Neural crest cell (in vitro differentiated cells): ENCODE measurements at places on chromosomes 16 and 17. TPM values are rescaled to one million over a fixed set of nuclear protein-coding genes. Genes with fewer than 3 reads are reported as not detected.

The HIGD1B gene
- not detected in 2 replicates for total RNA-seq

The SULT1A2 gene
- total RNA-seq, result 0.23 TPM in 1 of 2 replicates, not detected in the other

The GFAP gene
- total RNA-seq, result not detected in 2 replicates

GRCh38 chr17:29607557-29608195 lies 14.7 kb downstream of the ANKRD13B start:
- DNase-seq, result no peak
- H3K27me3 ChIP-seq, result peaks cover 3% of the 10 kb centered on the region
- no peak overlapping the region for H3K4me3 ChIP-seq
- no peak overlapping the region for H3K27ac ChIP-seq

The CTRB1 gene
- total RNA-seq, result not detected in 2 replicates

The PIGW gene
- 20.8 and 20.9 TPM in 2 replicates for total RNA-seq

The LPO gene
- not detected in 2 replicates for total RNA-seq

The PIRT gene
- 0.07 and 0.09 TPM in 2 replicates for total RNA-seq

The NFE2L1 gene
- total RNA-seq, result 121 and 131 TPM in 2 replicates

DNA sequence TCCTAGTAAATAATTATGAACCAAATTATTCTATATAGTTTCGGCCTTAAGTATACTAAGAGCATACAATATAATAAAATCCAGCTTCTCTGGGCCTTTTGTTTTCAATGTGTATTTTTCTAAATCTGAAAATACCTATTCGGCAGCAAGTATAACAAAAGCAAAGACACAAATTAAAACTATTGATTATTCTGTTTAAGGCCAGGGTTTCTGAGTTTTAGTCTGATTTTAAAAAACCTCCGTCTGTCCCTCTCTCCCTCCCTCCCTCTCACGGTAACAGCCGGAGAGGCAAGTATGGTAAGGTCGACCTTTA lies 1.5 kb downstream of the TOB1 start:
- H3K27ac ChIP-seq, result peak overlapping the region; percentile 95
- peaks cover 56% of the 10 kb centered on the region for H3K4me1 ChIP-seq
- peak overlapping the region; percentile 99 for H3K4me3 ChIP-seq

DNA sequence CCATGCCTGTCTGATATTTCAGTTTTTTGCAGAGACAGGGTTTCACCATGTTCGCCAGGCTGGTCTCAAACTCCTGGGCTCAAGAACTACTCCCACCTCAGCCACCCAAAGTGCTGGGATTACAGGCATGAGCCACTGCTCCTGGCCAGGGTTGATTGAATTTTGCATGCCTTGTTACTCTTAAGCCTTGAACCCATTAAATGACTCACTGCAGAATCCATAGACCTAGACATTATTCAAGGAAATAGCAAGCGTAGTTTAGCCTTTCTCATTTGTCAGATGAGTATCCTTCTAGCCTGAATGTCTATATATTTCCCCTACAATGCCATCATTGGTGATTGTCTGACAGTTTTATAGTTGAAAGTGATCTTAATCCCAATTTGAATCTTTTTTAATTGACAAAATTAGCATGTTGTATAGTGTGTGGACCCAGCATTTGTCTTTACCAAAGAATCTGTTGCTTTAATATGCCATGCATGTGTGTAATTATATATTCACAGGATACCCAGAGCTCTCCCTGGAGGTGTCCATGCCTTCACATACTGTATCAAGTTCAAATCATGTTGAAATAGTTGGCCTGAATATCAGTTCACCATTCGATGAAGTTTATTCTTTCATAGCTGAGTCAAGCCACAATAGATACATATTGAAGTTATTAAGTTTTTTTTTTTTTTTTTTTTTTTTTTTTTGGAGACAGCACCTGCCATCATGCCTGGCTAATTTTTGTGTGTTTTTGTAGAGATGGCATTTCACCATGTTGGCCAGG lies 321.0 kb downstream of the CPPED1 start:
- no peak overlapping the region for H3K4me3 ChIP-seq
- H3K27me3 ChIP-seq, result no peaks in the 10 kb centered on the region
- no peaks in the 10 kb centered on the region for H3K4me1 ChIP-seq
- no peak overlapping the region for H3K27ac ChIP-seq

The CORO6 gene
- total RNA-seq, result 2.7 and 3.1 TPM in 2 replicates

GRCh38 chr17:62014526-62014925 lies 50.6 kb downstream of the MED13 start:
- no peak overlapping the region for H3K27ac ChIP-seq
- peaks cover 30% of the 10 kb centered on the region for H3K36me3 ChIP-seq
- no peak overlapping the region for H3K4me3 ChIP-seq
- DNase-seq, result no peak

DNA sequence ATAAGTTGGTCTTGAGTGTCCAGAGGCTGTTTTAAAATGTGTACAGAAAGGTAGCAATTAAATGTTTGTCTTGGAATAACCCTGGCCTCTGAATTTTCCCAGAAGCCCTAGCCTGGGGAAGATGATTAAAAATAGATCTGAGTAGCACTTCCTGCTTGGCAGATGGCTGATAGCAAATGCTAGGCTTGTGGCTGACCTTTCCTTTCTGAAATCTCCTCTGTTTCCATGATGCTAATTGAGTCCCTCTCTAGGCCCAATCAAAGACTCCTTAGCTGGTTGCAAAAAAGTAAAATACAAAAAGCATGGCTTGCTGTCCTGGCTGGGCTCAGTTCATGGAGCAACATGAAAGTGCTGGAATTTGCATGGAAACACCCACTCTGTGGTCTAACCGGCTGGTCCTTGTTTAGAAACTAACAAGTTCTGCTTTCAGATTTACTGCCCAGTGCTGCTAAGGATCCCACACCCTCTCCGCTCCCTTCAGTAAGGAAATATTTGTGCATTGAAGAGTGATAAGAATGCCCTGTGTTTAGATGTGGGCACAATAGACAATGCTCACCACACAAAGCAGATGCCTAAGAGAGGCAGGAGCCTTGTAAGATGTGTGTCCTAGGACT lies 40.8 kb downstream of the YPEL2 start:
- no peak for DNase-seq
- H3K27me3 ChIP-seq, result no peaks in the 10 kb centered on the region
- peak overlapping the region; percentile 87 for H3K27ac ChIP-seq
- H3K36me3 ChIP-seq, result no peaks in the 10 kb centered on the region

- H3K27me3 ChIP-seq, result no peaks in the 10 kb centered on the region
- H3K4me1 ChIP-seq, result peaks cover 19% of the 10 kb centered on the region
- no peak for DNase-seq
- no peak overlapping the region for H3K4me3 ChIP-seq
Measured at GRCh38 chr17:72900654-72900971, 191.9 kb downstream of the SLC39A11 start.

The METTL2A gene
- total RNA-seq, result 43.8 and 44.9 TPM in 2 replicates

DNA sequence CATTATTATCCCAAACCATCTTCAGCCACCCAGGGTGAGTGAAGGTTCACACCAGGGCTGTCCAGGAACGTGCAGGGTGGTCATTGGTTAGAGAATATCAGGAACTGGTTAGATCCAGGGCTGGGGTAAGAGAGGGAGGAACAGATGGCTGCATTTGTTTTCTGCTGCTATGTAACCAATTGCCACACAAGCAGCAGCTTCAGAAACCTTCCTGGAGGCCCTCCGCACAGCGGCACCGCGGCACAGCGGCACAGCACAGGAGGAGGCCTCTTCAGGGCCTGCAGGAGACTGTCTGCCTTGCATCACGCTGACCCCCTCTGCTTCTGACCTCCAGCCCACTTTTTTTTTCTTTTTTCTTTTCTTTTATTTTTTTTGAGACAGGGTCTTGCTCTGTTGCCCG lies 86.1 kb downstream of the KCNJ12 start:
- peaks cover 21% of the 10 kb centered on the region for H3K4me1 ChIP-seq
- no peak for DNase-seq
- H3K4me3 ChIP-seq, result no peak overlapping the region
- H3K27me3 ChIP-seq, result peaks cover 60% of the 10 kb centered on the region
- no peaks in the 10 kb centered on the region for H3K36me3 ChIP-seq

The SLFN11 gene
- total RNA-seq, result 17.6 and 20.2 TPM in 2 replicates

The MEFV gene
- total RNA-seq, result not detected in 2 replicates

The IRX5 gene
- total RNA-seq, result 12.7 and 14.9 TPM in 2 replicates

DNA sequence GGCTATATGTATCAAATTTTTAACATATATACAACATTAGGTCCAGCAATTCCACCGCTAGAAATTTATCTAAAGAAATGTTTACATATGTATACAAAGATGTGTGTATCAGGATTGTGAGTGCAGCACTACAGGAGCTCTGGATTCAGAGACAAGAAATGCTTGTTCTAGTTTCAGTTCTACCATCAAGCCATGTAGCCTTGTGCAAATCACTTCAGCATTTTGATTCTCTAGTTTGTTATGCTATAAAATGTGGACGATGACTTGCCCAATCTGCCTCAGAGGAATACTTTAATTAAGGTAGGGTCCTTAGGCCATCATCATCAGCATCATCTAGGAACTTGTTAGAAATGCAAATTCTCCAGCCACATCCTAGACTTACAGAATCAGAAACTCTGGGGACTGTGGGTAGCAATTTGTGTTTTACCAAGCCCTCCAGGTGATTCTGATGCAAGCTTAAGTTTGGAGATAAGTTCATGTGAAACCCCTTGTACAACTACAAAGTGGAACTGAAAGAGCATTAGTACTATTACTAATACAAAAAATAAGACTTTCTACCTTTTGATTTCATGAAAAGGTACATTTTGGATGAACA lies 131.2 kb upstream of the CORO6 start:
- DNase-seq, result no peak
- no peaks in the 10 kb centered on the region for H3K27me3 ChIP-seq
- H3K27ac ChIP-seq, result no peak overlapping the region
- H3K4me3 ChIP-seq, result no peak overlapping the region

The ZNF385C gene
- 1.3 and 1.7 TPM in 2 replicates for total RNA-seq

DNA sequence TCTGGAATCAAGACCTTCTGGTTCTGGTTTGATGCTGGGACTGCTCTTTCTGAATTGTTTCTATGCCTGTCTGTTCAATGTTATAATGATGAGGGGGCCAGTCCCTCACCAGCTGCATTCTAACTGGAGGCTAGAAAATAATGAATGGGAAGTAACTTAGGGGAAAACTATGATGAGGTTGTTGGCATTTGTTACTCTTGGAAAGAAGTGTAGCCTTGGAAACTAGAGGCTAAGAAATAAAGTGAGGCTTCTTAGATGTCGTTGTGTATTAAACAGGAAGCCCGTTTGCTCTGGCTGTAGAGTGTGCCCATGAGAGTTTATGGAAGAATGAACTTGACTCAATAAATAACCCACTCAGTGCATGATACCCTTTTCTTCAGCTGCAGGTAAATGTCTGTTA lies 140.8 kb downstream of the PRKCA start:
- H3K27ac ChIP-seq, result peak overlapping the region; percentile 2
- no peak for DNase-seq
- H3K4me1 ChIP-seq, result no peaks in the 10 kb centered on the region
- H3K36me3 ChIP-seq, result no peaks in the 10 kb centered on the region
- no peaks in the 10 kb centered on the region for H3K27me3 ChIP-seq

DNA sequence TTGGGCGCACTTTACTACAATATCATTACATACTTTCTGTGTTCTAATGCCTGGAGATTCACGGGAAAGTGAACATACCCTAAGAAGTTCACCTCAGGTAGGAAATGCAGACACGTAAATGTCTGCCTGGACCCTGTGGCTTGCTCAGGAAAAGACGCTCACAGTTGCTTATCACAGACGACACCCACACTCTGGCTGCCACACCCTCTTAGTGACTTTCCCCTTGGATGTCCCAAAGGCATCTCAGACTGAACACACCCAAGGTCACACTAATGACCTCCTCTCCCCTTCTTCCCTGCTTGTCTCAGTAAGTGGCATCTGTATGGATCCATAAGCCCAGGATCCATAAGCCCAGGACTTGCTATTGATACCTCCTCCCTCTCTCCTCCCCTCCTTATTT lies 32.6 kb downstream of the CDRT15 start:
- no peak overlapping the region for H3K4me3 ChIP-seq
- peaks cover 8% of the 10 kb centered on the region for H3K36me3 ChIP-seq
- H3K4me1 ChIP-seq, result peaks cover 28% of the 10 kb centered on the region
- DNase-seq, result no peak

DNA sequence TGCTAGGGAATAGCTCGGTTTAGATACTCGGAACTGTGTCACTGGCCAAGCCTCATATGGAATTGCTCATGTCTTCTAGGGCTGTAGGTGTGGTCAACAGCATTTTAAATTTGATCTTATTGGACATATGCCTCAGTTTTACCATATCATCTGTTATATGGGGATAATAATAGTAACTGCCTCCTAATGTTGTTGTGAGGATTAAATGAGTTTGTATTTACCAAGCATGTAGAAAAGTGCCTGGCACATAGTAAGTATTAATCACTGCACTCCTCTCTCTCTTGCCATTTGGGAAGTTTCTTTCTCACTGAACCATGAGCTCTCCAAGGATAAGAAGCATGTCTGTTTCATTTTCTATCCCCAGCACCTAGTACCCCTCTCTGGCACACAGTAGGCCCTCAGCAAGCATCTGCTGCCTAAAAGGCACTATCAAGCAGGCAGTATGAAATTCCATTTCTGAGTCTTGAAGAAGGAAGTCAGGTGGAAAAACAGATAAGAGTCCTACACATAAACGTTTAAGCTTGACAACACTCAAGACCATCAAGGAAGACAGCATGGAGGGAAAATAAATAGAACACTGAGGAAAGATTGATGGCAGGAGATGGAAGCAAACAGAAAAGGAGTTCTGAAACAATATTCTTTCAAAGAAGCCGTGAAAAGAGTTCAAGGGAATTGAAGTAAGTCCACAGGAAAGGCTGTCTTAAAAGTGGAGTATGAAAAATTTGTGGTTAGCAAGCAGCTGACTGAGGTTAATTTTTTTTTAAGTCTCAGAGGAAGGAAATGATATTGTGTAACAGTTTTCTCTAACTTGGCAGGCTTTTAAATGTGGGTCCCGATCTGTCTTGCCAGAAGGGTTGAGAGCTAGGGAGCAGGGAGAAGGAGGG lies 2.2 kb upstream of the ATP6V0A1 start:
- no peak overlapping the region for H3K27ac ChIP-seq
- peaks cover 29% of the 10 kb centered on the region for H3K4me1 ChIP-seq
- no peaks in the 10 kb centered on the region for H3K36me3 ChIP-seq
- no peaks in the 10 kb centered on the region for H3K27me3 ChIP-seq
- DNase-seq, result no peak
- peak overlapping the region; percentile 11 for H3K4me3 ChIP-seq

The KRTAP3-3 gene
- not detected in 2 replicates for total RNA-seq

GRCh38 chr17:39927929-39928857 lies 661 bp downstream of the LRRC3C start:
- H3K36me3 ChIP-seq, result no peaks in the 10 kb centered on the region
- H3K27ac ChIP-seq, result peak overlapping the region; percentile 95

The DLX3 gene
- 0.41 and 1.0 TPM in 2 replicates for total RNA-seq

The C1QTNF1 gene
- total RNA-seq, result 0.89 and 1.0 TPM in 2 replicates

GRCh38 chr17:5672141-5672540 lies 87.8 kb upstream of the NLRP1 start:
- DNase-seq, result no peak
- peaks cover 7% of the 10 kb centered on the region for H3K4me1 ChIP-seq
- no peaks in the 10 kb centered on the region for H3K36me3 ChIP-seq
- no peak overlapping the region for H3K4me3 ChIP-seq
- H3K27ac ChIP-seq, result peak overlapping the region; percentile 71

The STH gene
- total RNA-seq, result not detected in 2 replicates

DNA sequence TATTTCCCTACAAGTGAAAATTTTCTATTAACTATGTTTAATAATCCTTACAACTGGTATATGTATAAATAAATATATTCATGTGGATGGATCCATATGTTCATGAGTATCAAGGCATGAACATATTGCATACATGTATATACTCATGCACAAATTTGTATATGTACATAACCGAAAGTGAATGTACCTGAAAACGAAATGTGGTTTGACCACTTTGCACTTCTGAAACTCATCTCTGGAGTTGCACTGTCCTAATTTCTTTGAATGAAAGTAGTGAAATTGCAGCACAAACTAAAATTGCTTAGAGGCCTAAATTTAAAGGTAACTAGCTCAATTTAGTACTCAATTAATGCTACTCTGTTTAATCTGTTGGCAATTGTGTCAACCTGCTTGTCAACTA lies 27.4 kb upstream of the GNAO1 start:
- H3K36me3 ChIP-seq, result no peaks in the 10 kb centered on the region
- no peak overlapping the region for H3K27ac ChIP-seq
- H3K4me3 ChIP-seq, result no peak overlapping the region
- no peaks in the 10 kb centered on the region for H3K4me1 ChIP-seq
